WTC11 (cell line): ENCODE measurements at places on chromosomes 16 and 17. TPM values are rescaled to one million over a fixed set of nuclear protein-coding genes. Genes with fewer than 3 reads are reported as not detected.

GRCh38 chr17:64448665-64449512 lies at the start of gene MILR1:
TSS of gene MILR1 (plus strand) at chr17:64449115. CDS start at chr17:64449169, 54 bp downstream.
- no peaks in the 10 kb centered on the region for H3K27me3 ChIP-seq
- H3K4me1 ChIP-seq: no peaks in the 10 kb centered on the region
- H3K4me3 ChIP-seq: no peak within 1 kb of the TSS

DNA sequence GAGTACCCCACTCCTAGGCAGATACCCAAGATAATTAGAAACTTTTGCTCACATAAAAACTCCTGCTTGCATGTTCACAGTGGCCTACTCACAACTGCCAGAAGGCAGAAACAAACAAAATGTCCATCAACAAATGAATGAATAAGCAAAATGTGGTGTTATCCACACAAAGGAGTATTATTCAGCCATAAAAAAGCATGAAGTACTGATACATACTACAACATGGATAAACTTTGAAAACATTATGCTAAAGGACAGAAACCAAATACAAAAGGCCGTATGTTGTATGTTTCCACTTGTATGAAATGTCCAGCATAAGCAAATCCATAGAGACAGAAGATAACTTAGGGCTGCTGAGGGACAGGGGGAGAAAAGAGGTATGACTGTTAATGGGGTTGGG lies 1.9 kb downstream of the HSDL1 start:
- no peak for DNase-seq
- H3K4me3 ChIP-seq: peak overlapping the region; percentile 98
- H3K27ac ChIP-seq: no peak overlapping the region; the same call in 1 of the 2 replicates
- H3K36me3 ChIP-seq: 0 out of 2 replicates have a peak, but pooled peaks cover 6% of the 10 kb centered on the region
- H3K4me1 ChIP-seq: peaks cover 30% of the 10 kb centered on the region

GRCh38 chr17:75524269-75524969 lies 1.1 kb upstream of the LLGL2 start:
- H3K36me3 ChIP-seq: peaks cover 14% of the 10 kb centered on the region
- H3K27ac ChIP-seq: peak overlapping the region; percentile 80
- H3K4me3 ChIP-seq: peak overlapping the region; percentile 67
- peaks cover 17% of the 10 kb centered on the region for H3K4me1 ChIP-seq
- no peak for DNase-seq
- 0 out of 2 replicates have a peak, but pooled peaks cover 3% of the 10 kb centered on the region for H3K27me3 ChIP-seq

DNA sequence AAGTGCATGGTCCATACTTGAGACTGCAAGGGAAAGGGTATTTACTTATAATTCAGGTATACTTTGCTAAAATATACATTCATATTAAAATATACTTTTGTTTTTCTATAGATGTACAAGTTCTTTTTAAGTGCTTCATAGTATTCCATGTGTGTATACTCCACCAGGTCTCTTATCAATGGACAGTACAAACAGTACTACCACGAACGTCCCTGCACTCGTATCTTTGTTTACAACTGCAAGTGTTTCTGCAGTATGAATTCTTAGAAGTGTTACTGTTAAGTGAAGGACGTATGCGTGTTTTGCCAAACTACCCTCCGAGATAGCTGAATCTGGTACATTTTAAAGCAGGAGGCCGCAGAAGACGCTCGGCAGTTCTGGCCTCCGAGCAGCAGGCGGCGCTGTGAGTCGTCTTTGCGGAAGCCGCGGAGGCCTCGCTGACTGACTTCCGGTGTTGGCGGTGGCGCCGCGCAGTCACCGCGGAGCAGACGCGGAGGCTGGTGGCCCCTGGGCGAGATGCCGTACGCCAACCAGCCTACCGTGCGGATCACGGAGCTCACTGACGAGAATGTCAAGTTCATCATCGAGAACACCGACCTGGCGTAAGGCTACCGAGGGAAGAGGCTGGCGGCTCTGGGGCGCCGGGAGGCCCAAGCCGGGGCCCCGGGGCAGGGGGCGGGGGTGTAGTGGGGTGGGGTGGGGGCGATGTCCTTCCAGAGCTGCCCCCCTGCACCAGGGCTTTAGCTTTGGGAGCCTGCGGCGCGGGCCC lies at the start of gene POLR2C:
TSS of gene POLR2C (plus strand) at position 471 of the 769 bp plus-strand sequence. CDS start at position 517, 46 bp downstream.
- H3K36me3 ChIP-seq: peaks cover 44% of the 10 kb centered on the region
- peak; percentile 94 for DNase-seq
- peak within 1 kb of the TSS; percentile 100 for H3K4me3 ChIP-seq
- H3K27ac ChIP-seq: peak within 1 kb of the TSS; percentile 99
- H3K27me3 ChIP-seq: no peaks in the 10 kb centered on the region

- no peaks in the 10 kb centered on the region for H3K36me3 ChIP-seq
- peak overlapping the region; percentile 91 for H3K27ac ChIP-seq
- peak; percentile 53 for DNase-seq
- H3K27me3 ChIP-seq: peaks cover 32% of the 10 kb centered on the region
- H3K4me1 ChIP-seq: peaks cover 46% of the 10 kb centered on the region
- peak overlapping the region; percentile 91 for H3K4me3 ChIP-seq
Observed at GRCh38 chr16:51155199-51155607, 4.1 kb upstream of the SALL1 start.

DNA sequence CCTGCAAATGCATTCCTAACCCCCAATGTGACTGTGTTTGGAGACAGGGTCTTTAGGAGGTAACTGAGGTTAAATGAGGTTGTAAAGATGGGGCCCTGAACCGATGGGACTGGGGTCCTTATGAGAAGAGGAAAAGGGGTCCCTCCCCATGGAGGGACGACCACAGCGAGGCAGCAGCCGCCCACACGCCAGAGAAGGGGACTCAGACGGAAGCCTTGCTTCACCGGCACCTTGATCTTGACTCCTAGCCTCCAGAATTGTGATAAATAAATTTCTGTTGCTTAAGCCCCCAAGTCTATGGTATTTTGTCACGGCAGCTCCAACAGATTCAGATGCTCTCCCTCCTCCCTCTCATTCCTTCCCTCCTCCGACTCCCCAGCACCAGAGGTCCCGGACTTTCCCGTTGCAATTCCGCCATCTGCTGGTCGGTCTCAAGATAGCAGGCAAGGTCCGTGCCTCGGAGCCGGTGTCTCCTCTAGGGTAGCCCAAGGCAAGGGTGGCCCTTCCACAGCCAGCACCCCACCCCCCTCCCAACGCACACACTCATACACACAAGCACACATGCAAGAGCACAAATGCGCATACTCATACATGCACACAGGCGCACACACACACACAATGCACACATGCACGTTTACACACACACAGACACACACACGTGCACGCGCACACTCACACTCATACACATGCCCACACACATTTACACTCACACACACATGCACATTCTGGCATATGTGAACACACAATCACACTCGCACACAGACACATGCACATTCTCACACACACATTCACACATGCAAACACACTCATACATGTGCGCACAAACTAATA lies 23.1 kb upstream of the C16orf78 start:
- peaks cover 24% of the 10 kb centered on the region for H3K4me1 ChIP-seq
- H3K27ac ChIP-seq: no peak overlapping the region

DNA sequence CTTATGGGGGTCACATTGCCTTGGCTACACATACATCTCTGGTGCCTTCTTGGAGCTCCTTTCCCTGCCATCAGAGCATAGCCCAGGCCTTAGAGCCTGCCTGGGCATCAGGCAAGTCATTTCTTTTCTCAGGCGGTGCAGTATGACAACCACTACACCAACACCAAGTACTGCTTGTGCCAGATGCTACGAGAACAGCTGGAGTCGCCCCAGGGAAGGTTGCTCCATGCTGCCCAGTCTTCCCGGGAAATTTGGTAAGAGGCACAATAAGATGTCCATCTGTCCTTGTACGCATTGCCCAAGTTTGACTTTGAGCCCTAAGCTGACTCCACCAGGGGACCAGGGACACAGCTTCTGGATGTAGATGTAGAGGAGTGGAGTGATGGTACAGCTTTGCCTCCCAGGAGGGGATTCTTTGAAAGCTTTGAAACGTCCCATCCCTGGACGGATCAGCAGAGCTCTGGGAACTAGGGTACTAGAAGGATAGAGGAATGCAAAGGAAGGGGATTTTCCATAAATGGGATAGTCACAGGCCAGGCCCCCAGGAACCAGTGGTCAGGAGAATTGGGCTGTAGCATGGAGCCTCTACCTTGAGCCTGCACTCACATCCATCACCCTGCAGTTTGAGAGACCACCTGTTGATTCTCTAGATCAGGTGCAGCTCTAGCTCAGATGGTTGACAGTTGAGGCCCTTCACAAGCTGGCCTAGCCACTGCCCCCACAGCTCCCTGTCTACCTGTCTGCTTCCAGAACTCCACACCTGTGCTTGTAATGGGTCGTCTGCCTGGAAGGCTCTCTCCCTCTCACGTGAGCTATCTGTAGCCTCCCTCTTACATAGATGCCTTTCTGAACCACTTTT lies 11.0 kb upstream of the NFATC3 start:
- no peak for DNase-seq
- no peak overlapping the region for H3K27ac ChIP-seq
- H3K4me3 ChIP-seq: no peak overlapping the region
- H3K27me3 ChIP-seq: no peaks in the 10 kb centered on the region
- H3K36me3 ChIP-seq: peaks cover 46% of the 10 kb centered on the region
- H3K4me1 ChIP-seq: no peaks in the 10 kb centered on the region

CCL16 gene
- not detected in 3 replicates for total RNA-seq

DNA sequence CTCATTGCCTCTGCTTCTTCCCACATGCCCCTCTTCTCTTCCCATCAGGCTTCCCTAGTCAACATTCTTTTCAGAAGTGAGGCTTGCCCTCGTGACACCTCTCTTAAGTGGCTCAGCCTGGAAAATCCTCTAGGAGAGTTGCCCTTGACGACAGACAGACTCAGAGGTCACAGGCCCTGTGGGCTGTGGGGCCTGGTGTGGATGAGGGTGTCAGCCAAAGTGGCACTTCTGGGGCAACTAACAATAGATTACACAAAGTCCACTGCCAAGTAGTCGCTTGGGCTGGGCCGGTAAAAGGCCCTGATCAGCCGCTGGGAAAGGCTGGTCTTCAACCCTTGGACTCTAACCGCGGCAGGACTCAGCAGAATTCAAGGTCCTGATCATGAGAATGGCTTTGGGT lies 33.7 kb upstream of the METTL16 start:
- H3K36me3 ChIP-seq: no peaks in the 10 kb centered on the region
- no peak overlapping the region for H3K4me3 ChIP-seq
- DNase-seq: no peak
- H3K27me3 ChIP-seq: 0 out of 2 replicates have a peak, but pooled peaks cover 3% of the 10 kb centered on the region

CPNE7 gene
- total RNA-seq: 42.6 to 62.4 TPM (median 55.6 TPM) in 3 replicates

- no peaks in the 10 kb centered on the region for H3K36me3 ChIP-seq
- H3K27ac ChIP-seq: no peak overlapping the region
- H3K4me3 ChIP-seq: no peak overlapping the region
- H3K4me1 ChIP-seq: no peaks in the 10 kb centered on the region
- no peaks in the 10 kb centered on the region for H3K27me3 ChIP-seq
Observed at GRCh38 chr17:47009759-47010594, 30.9 kb upstream of the RPRML start.

CCL8 gene
- not detected in 3 replicates for total RNA-seq

TBC1D3G gene
- not detected in 3 replicates for total RNA-seq

DNA sequence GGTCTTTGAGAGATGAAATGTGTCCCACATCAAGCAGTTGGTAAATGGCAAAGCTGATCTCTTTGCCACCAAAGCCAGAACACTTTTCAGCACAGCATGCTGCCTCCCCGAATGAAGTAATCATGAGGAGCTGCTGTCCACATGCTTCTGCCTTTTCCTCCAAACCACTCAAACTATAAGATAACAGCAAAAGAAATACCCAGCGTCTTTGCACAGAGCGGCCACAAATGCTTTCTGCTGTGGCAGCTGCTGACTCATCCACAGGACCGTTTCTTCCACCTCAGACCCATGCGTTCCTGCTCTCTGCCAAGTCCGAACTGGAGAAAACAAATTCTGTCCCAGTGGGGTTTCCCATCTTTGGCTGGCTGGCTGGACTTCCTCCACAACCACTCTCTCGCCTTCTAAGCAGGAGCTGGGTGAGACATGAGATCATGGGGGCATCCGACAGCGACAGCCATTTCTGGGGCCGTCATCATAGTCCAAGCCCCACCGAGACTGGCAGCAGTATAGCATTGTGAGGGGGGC lies 27.1 kb downstream of the TBC1D3B start:
- H3K4me3 ChIP-seq: no peak overlapping the region
- peaks cover 9% of the 10 kb centered on the region for H3K4me1 ChIP-seq
- H3K27me3 ChIP-seq: no peaks in the 10 kb centered on the region
- no peak for DNase-seq
- no peak overlapping the region for H3K27ac ChIP-seq

SLC16A6 gene
- 0.14 to 0.22 TPM (median 0.16 TPM) in 3 replicates for total RNA-seq

DNA sequence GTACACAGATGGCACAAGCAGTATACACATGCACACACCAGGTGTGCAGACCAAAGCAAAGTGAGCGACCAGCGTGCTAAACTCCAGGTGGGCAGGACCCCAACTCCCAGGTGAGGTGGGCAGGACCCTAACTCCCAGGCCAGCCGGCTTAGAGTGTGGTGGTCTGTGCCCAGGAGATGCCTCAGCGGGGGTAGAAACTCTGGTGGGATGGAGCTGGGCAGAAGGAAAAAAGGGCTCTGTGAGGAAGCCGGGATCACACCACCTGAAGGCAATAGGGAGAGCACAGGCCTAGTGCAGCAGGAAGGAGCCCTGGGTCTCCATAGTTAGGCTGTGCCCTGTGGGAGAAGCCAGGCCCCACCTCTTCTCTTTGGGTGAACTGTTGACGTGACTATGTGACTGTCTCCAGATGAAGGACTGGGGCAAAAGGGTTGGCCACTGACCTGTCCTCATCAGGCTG lies 1.6 kb upstream of the FOXJ1 start:
- H3K36me3 ChIP-seq: no peaks in the 10 kb centered on the region
- peaks cover 55% of the 10 kb centered on the region for H3K27me3 ChIP-seq
- no peak for DNase-seq
- peaks cover 83% of the 10 kb centered on the region for H3K4me1 ChIP-seq
- peak overlapping the region; percentile 82 for H3K4me3 ChIP-seq
- no peak overlapping the region for H3K27ac ChIP-seq

- no peaks in the 10 kb centered on the region for H3K36me3 ChIP-seq
- DNase-seq: no peak
- no peak overlapping the region for H3K4me3 ChIP-seq
- no peak overlapping the region for H3K27ac ChIP-seq
Observed at GRCh38 chr17:78133179-78133951, 2.8 kb downstream of the TMC8 start.

DNA sequence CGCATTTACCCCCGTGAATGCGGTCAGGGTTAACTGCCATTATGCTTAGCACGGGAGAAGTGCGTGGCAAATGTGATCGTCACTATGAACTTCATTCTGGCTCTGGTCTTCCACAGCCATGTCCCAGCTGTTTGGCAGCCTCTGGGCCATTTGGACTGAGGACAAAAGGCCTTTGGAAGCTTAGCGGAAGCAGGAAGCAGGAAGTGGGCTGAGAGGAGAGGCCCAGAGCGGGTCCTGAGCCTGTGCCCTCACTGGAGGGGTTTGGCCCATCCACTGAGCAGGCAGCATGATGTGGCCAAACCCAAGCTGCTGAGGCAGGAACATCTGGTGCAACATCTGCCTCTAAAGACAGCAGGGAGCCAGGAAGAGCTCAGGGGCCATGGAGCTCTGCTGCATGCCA lies 345.9 kb downstream of the C16orf95 start:
- peaks cover 14% of the 10 kb centered on the region for H3K27me3 ChIP-seq
- no peak overlapping the region for H3K27ac ChIP-seq
- H3K4me1 ChIP-seq: no peaks in the 10 kb centered on the region

DNA sequence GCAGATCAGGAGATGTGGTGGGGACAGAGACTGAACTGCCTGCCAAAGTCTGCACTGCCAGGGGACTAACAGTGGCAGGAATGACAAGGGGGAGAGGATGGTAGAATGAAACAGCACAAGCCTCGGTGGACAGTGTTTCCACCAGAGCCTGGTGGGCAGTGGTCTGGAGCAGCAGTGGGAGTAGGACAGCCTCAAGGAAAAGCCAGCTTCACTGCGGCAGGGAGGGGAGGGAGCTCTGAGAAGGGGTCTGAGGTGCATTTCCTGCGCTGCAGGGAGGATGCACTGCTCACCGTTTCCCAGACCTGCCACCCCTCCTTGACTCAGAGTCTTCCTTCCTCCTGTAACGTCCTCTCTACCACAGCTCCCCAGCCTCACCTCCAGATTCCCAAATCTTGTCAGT lies 33.8 kb downstream of the MARCHF10 start:
- H3K4me1 ChIP-seq: peaks cover 11% of the 10 kb centered on the region
- H3K36me3 ChIP-seq: peaks cover 11% of the 10 kb centered on the region
- H3K27me3 ChIP-seq: peaks cover 3% of the 10 kb centered on the region; the same call in 1 of the 2 replicates
- no peak overlapping the region for H3K4me3 ChIP-seq

KRT33B gene
- not detected in 3 replicates for total RNA-seq

KIFC3 gene
- 9.2 to 11.6 TPM (median 10.0 TPM) in 3 replicates for total RNA-seq
